Panc1 (cell line): ENCODE measurements at places on chromosomes 16 and 17.

GRCh38 chr16:52557236-52557635, 10.3 kb upstream of the TOX3 start:
- no peak for DNase-seq

DNA sequence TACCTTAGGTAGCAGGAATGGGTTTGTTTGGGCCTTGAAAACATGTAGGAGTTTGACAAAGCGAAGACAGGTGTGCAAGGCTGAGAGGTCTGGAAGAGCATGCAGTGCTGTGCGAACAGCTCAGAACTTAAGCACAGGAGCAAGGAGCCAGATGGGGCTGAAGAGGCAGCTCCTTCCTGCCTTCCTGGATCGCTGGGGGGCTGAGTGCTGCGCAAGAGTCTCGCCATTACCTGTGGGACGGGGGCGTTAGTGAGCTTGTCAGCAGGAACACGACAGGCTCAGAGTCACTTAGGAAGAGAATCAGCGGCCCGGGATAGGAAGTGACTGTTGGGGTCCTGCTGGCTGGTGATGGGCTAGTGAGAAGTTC, 464 bp upstream of the MRM1 start:
- DNase-seq, result no peak

DNA sequence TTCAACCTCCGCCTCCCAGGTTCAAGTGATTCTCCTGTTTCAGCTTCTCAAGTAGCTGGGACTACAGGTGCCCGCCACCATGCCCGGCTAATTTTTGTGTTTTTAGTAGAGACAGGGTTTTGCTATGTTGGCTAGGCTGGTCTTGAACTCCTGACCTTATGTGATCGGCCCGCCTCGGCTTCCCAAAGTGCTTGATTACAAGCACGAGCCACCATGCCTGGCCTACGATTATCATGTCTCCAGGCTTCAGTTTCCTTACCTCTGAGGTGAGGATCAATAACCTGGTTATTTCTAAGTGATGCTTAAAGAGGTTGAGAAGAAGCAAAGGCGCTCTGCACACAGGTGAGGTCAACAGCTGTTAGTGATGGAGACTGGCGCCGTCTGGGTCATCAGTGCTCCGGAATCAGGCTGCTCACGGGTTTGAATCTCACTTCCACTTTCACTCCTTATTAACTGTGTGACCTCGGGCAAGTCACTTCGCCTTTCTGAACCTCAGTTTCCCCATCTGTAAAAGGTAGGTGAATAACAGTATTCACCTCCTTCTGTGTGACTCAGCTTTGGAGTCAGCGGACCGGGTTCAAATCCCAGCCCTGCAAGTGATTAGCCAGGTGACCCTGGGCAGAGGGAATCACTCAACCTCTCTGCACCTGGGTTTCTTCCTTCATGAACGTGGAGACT, 745 bp upstream of the ABCC1 start:
- no peak for DNase-seq

DNA sequence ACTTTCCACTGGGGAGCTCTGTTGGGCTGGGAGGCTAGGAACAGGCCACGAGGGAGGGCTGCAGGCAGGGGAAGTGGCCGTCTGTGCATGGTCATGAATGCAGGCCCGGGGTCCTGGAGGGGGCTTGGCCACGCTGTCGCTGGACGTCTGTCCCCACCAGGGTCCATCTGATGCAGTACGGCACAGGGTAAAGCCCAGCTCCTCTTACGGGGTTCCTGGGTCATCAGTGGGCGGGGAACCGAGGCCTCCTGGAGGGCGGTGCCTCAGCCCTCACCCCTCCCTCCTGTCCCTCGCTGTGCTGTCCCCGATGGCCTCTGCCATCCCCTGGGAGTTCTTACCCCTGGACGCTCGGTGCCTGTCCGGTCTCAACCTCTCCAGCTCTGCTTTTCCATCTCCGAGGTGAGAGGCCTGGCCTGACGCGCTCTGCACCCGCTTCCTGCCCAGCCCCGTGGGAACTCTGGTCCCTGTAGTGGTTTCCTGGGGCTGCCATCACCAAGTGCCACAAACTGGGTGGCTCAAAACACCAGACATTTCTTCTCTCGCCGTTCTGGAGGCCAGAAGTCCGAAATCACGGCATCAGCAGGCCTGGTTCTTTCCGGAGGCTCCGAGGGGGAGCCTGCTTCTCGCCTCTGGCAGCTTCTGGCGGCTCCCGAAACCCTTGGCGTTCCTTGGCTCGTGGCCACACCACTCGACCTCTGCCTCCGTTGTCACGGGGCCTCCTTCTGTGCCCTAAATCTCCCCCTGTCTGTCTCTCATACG, 182.8 kb downstream of the SEC14L1 start:
- DNase-seq, result no peak

- no peak for DNase-seq
Measured at GRCh38 chr16:23847948-23848347, 12.2 kb downstream of the PRKCB start.

- DNase-seq, result no peak
Measured at GRCh38 chr16:31006086-31006385, 4.4 kb downstream of the STX1B start.

DNA sequence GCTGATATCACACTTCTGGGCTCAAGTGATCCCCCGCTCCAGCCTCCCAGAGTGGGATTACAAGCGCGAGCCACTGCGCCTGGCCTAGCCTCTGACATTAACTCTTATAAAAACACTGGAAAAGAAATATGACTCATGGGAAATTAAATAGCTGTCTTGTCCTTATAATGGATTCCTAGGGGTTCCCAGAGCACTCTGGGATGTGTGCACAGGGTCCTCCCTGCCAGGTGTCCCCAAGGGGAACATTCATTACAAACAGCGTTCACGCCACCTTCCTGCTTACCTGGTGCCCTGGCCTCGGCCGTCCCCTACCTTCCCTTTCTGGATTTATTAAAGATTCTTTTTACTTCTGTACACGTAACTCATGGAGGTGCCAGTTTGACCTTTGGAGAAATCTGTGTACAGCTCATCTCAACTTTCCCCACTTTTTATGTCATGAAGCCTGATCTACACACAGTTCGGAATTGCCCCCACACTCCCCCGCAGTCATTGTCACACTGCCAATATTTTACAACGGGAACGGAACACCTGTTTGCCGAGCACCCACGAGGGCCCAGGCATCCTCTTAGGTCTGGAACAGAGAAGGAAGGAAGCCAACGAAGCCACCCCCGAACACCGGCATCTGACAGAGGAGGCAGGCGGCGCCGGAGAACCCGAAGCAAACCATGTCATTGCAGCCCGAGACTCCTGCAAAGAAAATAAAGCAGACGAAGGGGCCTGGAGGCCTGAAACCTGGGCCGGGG, 39.7 kb upstream of the MEAK7 start:
- no peak for DNase-seq

GRCh38 chr17:50842506-50843149, 7.2 kb downstream of the WFIKKN2 start:
- no peak for DNase-seq

DNA sequence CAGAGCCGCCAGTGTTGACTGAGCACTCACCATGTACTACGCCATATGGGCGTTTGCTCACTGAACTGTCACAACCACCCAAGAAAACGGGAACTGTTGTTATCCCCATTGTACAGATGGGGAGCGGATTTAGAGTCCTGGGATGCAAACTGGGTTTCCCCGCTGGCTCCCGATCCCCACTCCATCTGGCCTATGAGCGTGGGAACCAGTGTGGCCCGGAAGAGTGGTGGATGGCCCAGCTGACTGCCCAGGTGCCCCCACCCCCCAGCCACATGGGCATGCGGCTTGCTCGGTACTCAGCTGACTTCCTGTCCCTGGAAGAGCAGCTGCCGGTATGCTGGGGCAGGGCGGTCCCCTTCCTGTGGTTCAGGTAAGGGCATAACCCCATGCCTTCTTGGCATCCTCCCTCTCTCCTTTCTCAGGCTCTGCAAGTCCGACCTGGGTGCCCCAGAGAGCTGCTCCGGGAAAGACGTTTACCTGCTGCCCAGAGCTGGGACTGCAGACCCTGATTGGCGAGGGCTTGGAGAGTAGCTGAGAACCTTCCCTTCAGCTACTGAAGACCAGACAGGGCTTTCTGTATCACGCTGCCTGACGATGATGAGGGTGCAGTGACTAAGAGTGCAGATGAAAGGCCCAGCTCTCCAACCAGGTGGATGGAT, 16.2 kb downstream of the SOCS3 start:
- no peak for DNase-seq

- DNase-seq, result no peak
Measured at GRCh38 chr17:61324950-61325349, 74.7 kb upstream of the TBX2 start.

GRCh38 chr17:20284022-20284421, 183.3 kb downstream of the LGALS9B start:
- no peak for DNase-seq

DNA sequence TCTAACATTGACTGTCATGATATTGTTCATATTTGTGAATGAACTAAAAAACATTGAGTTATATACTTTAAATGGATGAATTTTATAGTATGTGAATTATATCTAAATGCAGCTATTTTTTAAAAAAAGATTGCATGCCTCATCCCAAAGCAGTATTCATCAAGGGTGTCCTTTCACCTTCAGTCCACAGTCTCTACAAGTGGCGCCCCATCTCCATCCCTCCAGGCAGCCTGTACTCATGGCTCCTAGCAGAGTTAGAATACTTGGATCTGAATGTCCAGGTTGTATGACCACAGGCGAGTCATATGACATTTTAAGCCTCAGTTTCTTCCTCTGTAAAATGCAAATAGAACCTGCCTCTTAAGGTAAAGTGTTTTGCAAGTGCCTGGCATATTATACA, 69.8 kb downstream of the TMEM100 start:
- DNase-seq, result no peak

- DNase-seq, result no peak
Measured at GRCh38 chr17:46894476-46895151, 28.3 kb upstream of the GOSR2 start.

DNA sequence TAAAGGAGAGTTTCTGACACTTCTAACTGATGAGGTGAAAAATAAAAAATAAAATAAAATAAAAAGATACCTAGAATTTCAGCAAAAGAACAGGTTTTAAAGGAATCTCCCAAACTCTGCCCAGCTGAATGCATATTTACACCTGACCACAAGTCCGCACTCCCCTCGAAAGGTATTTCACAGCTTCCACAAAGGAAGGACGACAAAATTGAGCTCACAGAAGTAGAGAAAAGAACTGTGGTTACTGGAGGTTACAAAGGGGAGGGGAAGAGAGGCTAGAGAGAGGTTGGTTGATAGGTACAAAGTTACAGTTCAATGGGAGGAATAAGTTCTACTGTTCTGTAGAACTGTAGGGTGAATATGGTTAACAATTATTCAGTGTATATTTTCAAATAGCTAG, 5.0 kb downstream of the LITAF start:
- DNase-seq, result no peak

GRCh38 chr16:1068451-1068850, 4.1 kb upstream of the SSTR5 start:
- DNase-seq, result no peak

DNA sequence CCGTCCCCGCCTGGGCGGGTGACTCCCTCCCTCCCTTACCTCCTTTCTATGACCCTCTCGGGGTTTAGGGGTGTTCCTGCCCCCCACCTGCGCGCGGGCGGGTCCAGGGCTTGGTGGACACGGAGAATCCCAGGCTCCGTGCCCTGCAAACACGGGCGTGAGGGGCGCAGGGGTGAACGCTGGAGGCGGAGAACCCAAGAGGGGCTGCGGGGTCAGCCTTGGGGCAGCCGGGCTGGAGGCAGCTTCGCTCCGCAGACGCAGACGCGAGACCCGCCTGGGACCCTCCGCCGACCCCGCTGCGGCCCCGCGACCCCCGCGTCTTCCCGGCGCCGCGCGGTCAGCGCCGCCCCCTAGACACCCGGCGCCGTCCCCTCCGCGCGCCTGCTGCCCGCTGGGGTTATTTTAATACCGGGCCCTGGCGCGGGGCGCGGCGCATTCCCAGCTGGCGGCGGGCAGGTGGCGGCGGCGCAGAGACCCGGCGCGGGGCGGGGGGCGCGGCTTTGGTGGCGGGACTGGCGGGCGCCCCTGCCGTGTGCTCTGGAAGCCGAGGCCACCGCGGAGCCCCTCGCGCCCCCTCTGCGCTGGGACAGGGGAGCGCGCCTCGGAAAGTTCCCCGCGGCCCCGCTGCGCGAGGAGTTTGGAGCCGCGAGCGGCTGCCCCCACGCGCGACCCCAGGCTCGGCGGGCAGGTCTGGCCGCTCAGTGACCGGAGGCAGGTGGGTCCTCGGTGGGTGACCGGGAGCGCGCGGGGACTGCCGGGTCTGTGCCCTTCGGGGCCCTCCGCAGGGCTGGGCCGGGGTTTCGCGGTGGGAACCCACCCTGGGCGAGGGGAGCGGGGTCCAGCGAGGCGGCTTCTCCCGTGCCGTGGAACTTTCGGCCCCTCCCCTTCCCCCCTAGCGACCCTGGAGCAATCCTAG, at the start of gene UTS2R:
UTS2R (plus strand) TSS at position 433 of the 916 bp plus-strand sequence. CDS start 2,560 bp downstream, outside the sequence.
- no peak for DNase-seq
